ENCODE measurements at places on chromosomes 2 and 18. TPM values are rescaled to one million over a fixed set of nuclear protein-coding genes. Genes with fewer than 3 reads are reported as not detected.

Gene GALNT14
- 5.6 TPM for total RNA-seq

Gene TXNL1
- 69.4 TPM for total RNA-seq

Gene FHOD3
- total RNA-seq = 11.4 TPM

Gene DNAH7
- 0.31 TPM for total RNA-seq

Gene TUBA4A
- total RNA-seq = 117 TPM

Gene IRS1
- total RNA-seq = 1.7 TPM

Gene EPAS1
- total RNA-seq = 2.5 TPM

Gene CCDC74B
- total RNA-seq = 15.3 TPM

Data from GM12878 (cell line).